ENCODE measurements at places on chromosomes 12 and 14. TPM values are rescaled to one million over a fixed set of nuclear protein-coding genes. Genes with fewer than 3 reads are reported as not detected.

Gene CMKLR1
- total RNA-seq = not detected

Gene PTPRQ
- total RNA-seq = 0.26 TPM

Gene RAB15
- 2.4 TPM for total RNA-seq

Gene ADAM21
- 0.77 TPM for total RNA-seq

Gene GIT2
- 25.7 TPM for total RNA-seq

Measured in bronchial smooth muscle cell (primary cell).